ENCODE measurements at places on chromosomes 12 and 14.
A peak's percentile ranks its signal among the peaks of the same experiment; 100 is the strongest.

DNA sequence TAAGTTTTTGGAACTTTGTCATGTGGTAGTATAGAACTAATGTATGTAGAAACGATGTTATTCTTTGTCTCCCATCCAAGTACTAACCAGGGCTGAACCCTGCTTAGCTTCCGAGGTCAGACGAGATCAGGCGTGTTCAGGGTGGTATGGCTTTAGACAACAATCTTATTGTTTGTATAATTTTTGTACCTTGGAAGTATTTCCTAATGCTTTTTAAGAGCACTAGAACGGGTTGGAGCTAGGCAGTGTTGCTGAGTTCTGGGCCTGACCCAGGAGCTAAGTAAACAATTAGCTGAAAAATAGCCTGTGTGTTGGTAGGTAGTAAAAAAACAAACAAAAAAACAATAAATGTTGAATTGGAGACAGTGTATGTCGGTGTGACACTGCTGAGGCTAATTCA is 244.3 kb downstream of the EMP1 start:
- no peak for DNase-seq

GRCh38 chr12:89450907-89451306 is 73.7 kb downstream of the GALNT4 start:
- no peak for DNase-seq

DNA sequence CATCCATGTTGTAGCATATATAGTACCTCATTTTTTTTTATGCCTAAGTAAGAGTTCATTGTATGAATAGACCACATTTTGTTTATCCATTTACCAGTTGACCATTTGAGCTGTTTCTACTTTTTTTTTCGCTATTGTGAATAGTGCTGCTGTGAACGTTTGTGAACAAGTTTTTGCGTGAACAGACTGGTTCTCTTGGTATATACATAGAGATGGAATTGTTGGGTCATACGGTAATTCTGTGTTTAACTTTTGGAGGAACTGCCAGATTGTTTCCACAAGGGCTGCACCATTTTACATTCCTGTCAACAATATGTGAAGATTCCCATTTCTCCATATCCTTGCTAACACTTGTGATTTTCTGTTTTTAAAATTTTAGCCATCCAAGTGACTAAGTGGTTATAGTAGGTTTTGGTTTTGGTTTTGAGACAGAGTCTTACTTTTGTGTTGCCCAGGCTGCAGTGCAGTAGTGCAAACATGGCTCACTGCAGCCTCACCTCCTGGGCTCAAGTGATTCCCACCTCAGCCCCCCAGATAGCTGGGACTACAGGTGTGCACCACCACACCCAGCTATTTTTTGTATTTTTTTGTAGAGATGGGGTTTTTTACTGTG is 68.3 kb upstream of the AMN start:
- DNase-seq = no peak

GRCh38 chr14:61343991-61344405 is 22.6 kb downstream of the PRKCH start:
- DNase-seq = no peak

- DNase-seq = no peak
Observed at GRCh38 chr14:23126548-23127278, 7.7 kb upstream of the CEBPE start.

DNA sequence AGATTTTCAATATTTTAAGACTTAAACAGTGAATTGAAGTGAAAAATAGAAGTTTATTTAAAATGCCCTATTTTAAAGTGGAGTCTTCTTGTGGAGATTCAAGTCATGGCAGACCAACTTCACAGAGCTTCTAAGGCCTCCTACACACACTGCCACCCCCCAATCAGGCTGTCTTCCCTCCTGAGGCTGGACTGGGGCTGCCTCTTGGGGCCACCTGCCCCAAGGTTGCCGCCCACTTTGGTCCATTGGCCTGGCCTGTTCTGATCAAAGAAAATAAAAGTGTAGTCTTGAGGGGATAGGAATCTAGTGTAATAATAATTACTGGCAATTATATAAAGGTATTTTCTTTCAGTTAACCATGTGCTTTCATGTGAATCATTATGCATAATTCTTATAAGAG is 1.3 kb downstream of the GOLT1B start:
- DNase-seq = no peak

DNA sequence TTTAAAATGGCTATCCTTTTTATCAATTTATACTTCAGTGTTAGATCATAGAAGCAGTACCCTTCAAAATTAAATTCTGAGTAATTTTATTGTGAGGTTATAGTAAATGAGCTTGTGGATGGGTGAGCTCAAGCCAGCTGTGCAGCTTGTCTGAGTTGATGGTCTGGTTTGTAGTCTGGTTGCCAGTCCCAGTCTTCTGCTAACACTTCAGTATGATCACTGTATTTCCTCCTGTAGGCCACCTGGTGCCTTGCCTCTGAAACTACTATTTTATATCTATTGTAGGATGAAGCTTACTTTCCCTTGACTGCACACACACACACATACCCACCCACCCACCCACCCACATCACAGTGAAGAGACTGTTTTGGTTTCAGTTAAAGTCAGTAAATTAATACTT is 496.4 kb downstream of the PCNX1 start:
- no peak for DNase-seq

DNA sequence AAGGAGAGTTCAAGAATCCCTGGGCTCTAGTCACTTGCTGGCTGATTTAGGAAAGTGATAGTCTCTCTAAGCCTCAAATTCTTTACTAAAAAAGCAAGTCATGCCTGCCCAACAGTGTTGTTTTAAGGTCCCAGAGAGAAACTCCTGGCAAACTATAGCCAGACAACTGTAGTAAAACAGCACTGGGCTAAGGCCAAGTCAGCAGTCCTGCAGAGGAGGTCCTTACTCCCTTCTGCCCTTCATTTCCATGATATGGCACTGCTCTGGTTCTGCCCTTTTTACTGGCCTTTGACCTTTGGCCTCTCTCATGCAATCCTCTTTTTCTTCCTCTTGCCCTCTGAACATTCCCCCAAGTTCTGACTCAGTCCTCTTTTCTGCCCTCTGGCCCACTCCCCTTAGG is 74.9 kb downstream of the VWF start:
- no peak for DNase-seq

DNA sequence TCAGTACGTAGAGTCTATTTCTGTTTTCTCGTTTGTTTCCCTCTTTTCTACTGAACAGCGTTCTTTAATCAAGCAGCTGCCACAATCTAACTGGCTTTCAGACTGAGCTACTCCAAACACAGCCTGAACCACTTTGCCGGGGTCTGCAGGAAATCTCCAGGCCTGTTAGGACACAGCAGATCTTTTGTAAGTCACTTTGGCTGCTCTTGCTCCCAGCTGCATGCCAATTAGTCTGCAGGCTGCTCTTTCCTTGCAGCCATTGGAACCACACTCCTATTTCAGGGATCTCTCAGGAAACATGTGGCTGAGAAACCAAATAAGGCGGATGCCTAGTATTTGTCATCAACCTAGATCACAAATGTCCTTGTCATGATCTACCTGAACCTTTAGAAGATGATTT is 73.6 kb downstream of the TMTC1 start:
- no peak for DNase-seq

DNA sequence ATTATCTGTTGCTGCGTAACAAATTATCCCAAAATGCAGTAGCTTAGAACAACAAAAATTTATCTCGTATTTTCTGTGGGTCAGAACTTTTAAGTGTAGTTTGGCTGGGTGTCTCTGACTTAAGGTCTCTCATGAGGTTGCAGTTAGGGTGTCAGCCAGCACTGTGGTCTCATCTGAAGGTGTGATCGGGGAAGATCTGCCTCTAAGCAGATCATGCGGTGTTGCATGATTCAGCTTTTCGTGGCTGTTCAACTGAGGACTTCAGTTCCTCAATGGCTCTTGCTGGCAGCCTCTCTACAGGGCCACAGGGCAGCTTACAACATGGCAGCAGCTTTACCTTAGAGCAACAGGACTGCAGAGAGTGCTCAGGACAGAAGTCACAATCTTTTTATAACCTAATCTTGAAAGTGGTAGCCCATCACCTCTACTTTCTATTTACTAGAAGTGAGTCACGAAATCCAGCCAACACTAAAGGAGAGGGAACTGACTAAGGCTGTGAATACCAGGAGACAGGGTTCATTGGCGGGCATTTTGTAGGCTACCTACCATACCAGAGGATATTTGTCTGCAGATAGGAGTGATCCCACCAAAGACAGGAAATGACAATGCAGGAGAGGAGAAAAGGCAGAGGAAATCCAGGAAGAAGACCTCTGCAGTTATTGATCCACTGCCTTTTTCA is 1.8 kb upstream of the TMPRSS12 start:
- DNase-seq = no peak

- DNase-seq = no peak
Observed at GRCh38 chr14:52876311-52876710, 74.5 kb downstream of the FERMT2 start.

DNA sequence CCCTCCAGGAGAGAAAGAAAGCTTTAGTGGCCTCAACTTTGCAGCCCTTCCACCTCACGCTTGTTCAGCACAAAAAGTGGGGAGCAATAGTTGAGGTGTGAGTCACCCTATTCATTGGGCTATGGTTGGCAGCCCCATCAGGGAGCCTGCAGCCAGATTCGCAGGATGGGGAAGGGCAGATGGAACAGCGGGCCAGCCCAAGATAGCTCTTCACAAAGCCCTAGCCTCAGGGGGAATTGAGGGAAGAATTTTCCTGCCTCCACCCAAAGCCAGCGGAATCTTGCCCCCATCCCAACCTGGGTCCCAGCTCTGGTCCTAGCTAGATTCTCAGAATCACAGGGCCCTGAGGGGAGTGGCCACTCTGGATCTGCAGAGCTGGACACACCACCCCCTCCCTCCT is 3.6 kb upstream of the KRT5 start:
- DNase-seq = no peak

- DNase-seq = no peak
Observed at GRCh38 chr12:41681898-41682297, 462.8 kb downstream of the GXYLT1 start.

DNA sequence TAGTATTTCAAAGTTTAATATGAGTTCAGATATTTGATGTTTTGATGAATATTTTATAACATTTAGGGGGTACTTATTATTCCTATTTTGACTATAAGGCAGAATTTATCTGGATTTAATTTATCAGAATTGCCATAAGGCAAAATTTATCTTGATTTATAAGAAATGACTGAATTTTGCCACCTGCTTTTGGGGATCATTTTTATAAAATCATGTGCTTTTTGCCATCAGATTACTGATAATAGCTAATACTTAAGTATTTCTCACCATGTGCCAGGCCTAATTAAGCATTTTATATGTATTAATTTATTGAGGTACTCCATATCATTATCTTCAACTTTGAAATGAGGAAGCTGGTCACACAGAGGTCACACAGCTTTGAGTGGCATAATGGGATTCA is 423.7 kb downstream of the PRKD1 start:
- no peak for DNase-seq

- peak; percentile 45 for DNase-seq
Observed at GRCh38 chr12:110661337-110661972, 27.5 kb downstream of the HVCN1 start.

GRCh38 chr12:82708061-82708879 is 21.6 kb downstream of the TMTC2 start:
- no peak for DNase-seq

GRCh38 chr12:28313631-28314030 is 123.4 kb downstream of the CCDC91 start:
- DNase-seq = no peak

GRCh38 chr12:113634982-113635381 is 163.3 kb upstream of the LHX5 start:
- no peak for DNase-seq

DNA sequence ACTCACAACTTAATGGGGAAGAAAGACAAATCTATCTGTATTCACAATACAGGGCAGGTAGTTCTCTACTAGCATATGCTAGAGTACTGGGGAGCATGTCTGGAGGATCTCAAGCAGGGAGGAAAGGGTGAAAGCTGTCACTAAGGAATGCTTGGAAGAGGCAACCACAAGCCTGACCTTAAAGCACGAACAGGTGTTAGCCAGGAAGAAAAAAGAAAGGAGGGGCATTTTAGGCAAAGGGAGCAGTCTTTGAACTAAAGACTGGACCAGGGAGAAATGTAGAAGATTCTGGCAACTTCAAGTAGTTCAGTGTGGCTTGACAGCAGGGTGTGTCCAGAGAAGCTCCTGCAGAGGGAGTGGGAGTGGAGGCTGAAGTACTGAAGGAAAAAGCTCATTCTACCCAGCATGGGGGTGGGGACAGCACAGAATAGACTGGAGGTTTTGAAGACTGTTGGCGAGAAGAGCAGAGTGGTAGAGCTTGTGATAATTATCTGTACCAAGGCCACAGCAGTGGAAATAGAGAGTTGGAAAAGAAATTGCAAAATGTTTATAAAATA is 50.9 kb downstream of the AP5M1 start:
- no peak for DNase-seq

DNA sequence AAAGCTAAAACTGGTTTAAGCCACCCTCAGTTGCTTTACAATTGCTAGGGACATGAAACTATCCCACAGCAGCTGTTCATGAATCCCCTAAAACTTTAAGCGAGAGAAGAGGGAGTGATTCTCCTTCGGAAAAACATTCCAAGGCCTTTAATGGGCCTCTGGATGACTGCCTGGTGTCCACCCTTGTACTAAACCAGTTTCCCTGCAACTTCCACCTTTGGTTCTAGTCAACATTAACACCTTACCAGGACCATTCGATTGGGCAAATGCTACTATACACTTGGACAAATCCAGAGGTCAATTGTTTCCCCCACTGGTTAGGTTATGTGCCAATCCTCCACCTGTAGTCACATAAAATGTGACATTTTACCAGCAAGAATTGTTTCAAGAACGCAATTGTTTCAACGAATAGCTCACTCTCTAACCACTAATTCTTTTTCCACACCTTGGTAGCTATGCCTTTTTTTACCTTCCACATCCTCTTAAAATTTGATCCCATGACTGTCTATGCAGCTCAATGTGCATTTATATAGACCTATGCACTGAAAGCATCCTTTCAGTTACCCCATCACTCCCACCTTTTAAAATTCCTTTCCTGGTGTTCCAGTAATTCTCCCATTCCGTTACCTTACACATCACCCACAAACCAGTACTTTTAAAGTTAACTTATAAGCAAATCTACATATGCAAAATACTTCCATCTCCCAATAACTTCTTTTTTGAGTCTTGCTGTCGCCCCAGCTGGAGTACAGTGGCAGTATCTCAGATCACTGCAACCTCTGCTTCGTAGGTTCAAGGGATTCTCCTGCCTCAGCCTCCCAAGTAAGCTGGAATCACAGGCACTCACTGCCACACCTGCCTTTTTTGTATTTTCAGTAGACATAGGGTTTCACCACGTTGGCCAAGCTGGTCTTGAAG is 3.6 kb downstream of the UBC start:
- no peak for DNase-seq

Data from activated CD8-positive, alpha-beta memory T cell treated with anti-CD3 and anti-CD28 coated beads for 4 hours (primary cell).